ENCODE measurements at places on chromosomes 4 and X.

GRCh38 chrX:102711872-102712215 is 404 bp upstream of the GPRASP2 start:
- no peak for DNase-seq

GRCh38 chrX:114976292-114976691 is 41.1 kb downstream of the IL13RA2 start:
- DNase-seq = no peak

DNA sequence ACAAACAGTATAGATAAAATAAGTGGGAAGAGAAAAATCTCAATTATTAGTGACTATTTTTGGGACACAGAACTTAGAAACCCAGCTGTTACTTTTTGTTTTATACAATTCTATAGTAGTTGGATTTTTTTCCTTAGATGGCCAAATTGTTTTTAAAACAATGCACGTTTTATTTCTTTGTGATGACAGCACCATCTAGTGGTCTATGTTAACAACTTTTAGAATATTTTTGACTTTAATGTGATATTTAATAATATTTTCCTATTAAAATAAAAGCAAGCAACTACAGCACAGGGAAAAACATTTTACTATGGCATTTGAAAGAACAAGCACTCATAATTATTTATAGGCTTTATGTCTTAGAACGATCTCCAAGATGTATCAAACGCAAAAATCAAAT is 5.6 kb upstream of the SMIM31 start:
- DNase-seq = no peak

DNA sequence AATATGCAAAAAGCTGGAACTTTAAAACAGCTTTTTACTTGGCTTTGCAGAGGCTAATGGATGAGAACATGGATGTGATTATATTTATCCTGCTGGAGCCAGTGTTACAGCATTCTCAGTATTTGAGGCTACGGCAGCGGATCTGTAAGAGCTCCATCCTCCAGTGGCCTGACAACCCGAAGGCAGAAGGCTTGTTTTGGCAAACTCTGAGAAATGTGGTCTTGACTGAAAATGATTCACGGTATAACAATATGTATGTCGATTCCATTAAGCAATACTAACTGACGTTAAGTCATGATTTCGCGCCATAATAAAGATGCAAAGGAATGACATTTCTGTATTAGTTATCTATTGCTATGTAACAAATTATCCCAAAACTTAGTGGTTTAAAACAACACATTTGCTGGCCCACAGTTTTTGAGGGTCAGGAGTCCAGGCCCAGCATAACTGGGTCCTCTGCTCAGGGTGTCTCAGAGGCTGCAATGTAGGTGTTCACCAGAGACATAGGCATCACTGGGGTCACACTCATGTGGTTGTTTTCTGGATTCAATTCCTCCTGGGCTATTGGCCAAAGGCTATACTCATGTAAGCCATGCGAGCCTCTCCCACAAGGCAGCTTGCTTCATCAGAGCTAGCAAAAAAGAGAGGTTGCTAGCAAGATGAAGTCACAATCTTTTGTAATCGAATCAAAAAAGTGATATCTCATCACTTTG is 15.6 kb downstream of the TLR8 start:
- no peak for DNase-seq

DNA sequence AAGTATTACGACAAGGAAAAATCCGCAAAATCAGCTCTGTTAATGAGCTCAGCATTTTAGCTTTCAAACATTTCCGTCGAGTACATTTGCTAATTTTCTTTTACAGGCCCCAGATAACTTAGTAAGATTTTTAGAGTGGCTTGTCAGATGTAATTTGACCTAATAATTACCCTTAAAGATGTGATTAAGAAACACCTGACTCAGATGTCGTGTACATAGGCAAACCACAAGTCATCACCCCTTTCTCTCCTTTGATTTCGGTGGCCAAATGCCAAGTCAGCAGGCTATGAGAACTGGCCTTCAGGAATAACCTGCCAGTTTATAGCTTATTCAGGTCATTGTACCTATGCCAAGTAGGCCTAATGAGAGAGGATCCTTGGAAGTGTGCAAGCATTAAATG is 369.6 kb downstream of the PCDH7 start:
- DNase-seq = no peak

DNA sequence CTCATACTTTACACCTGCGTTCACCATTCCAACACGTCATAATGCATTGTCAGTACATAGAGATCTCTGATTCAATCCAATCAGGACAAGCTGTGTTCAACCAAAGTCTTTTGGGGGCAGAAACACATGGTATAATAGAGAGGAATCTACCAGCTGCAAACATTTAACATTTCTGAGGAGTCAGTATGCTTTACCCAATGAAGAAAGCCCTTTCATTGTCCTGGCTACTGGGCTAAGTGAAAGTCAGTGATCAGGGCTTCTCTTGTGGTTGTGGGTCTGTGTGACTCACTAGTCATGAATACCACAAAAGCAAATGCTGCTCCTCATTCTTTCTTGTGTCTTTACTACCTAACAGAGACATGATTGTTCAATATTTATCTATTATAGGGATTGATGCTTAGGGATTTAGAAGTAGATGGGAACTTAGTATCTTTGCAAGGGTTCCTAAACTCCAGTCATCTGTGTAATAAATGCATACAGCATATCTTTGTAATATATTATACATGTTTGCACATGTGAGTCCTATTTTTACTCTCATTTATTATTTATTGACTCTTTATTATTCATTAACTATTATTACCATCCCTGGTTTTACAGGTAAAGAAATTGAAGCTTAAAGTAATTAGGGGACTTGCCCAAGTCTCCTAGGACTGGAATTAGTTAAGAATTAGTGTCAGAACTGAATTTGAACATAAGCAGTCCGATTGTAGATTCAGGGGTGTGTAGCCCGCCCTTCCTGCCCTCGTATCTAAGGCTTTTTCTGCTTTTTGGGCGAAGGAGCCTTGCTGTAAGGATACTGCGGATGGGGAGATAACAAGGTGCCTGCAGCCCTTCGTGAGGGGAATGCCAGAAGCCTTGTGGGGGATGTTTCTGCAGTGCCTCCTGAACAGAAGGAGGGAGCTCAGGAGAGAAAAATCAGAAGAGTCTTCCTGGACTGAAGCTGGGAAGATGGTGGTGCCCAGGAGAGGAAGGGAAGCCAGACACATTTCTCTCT is 353.1 kb upstream of the BOD1L1 start:
- DNase-seq = no peak

GRCh38 chr4:168098248-168098717 is 5.9 kb downstream of the ANXA10 start:
- DNase-seq = no peak

DNA sequence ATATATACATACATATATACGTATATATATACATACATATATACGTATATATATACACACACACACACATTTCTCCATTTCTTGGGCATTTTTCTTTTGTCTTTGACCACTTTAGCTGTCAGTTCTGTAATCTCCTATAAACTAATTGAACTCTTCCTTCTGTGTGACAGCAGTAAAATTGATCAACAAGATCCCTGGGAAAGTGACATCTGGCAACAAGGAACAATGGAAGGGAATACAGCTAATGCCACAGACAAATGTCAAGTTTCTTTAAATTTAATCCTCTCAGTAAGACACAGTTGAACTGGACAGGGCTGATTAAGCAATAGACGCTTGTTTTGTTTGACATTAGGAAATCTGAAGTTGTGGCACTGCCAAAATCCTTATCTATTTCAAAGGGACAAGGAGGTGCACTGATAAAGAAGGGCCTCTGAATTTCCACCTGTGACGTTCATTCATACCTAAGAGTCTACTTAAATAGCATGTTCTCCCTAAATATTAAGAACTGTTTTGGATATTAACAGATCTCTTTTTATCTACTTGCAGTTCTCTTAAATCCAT is 126.9 kb downstream of the RNF150 start:
- no peak for DNase-seq

- no peak for DNase-seq
Observed at GRCh38 chrX:6225288-6225910, 3.3 kb downstream of the NLGN4X start.

GRCh38 chr4:91288702-91289311 is 1015.0 kb upstream of the GRID2 start:
- no peak for DNase-seq

DNA sequence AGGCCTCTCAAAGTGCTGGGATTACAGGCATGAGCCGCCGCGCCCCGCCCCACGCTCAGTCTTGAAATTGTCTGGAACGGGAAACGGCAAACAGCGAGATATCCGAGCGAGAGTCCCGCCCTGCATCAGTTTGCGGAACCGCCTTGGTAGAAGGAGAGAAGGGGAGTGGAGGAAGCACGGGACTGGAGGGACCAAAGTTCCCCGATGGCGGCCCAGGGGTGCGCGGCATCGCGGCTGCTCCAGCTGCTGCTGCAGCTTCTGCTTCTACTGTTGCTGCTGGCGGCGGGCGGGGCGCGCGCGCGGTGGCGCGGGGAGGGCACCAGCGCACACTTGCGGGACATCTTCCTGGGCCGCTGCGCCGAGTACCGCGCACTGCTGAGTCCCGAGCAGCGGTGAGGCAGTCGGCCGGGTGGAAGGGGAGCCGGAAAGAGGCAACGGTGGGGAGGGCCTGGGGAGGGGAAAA is at the start of gene BST1:
BST1 (plus strand) TSS at position 125 of the 463 bp plus-strand sequence; CDS start at position 205, 80 bp downstream.
- peak; percentile 25 for DNase-seq

DNA sequence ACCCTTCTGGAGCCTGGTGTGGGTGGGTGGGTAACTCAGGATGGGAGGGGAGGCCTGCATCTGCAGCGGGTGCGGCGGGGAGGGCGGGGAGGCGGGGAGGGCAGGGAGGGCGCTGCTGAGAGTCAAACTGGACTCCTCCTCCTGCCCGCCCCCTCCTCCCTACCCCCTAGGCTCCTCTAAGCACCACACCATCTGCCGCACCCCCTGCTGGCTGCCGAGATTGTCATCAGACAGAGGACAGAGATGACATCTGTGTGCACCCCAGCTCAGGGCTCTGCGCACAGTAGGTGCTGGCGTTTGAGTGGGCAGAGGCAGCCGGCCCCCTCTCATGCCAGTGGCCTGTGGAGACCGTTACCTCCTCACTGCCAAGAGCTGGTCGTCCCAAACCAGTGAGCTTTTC is 10.6 kb upstream of the HMX1 start:
- DNase-seq = no peak

GRCh38 chrX:38654302-38654701 is 93.0 kb downstream of the TSPAN7 start:
- no peak for DNase-seq

GRCh38 chr4:10381146-10381545 is 76.1 kb downstream of the ZNF518B start:
- no peak for DNase-seq

DNA sequence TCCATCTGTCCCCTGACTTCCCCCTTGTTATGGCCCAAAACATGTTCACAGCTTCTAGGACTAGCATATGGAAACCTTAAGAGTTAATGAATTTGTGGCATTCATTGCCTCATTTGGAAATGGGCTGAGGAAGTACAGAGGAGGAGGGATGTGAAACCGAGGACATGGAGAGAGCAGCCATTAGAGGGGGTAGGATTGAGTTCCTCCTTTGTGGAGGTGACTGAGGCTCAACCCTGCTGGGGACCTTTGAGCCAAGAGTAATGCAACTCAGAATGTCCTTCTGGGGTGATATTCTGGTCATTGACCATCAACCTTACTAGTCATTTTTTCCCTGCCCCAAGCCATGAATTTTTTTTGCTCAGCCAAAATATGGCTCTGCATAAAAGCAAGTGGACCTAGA is 109.4 kb downstream of the ZNF518B start:
- DNase-seq = no peak

DNA sequence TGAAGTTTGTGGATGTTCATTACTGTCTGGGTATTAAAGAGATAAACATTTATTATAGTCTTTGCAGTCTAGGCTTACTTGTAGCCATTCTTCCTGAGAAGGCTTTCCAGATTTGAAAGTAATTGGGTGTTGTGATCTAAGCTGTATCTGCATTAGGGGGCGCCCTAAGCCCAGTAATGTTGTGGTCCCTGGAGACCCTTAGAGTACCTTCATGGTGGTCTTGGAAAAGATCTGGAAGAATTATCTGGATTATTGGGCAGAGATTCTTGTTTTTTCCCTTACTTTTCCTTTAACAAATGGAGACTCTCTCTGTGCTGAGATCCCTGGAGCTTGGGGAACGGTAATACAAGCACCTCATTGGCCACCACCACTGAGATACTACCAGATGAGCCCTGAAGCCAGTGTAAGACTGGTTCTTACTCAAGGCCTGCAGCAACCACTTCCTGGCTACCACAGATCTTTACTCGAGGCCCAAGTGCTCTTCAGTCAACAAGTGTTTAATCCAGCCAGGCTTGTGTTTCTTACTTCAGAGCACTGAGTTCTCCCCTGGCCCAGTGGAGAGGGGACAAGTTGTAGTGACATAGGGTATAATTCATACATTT is 63.1 kb downstream of the RTL3 start:
- DNase-seq = no peak

- DNase-seq = no peak
Observed at GRCh38 chrX:40573763-40574162, 7.0 kb upstream of the ATP6AP2 start.

Data from activated CD4-positive, alpha-beta T cell treated with anti-CD3 and anti-CD28 coated beads, Interleukin-2, amount 50 U/mL, for 24 hours (primary cell).